Mucosa of gallbladder (tissue), 1 donor: ENCODE measurements at places on chromosomes 3 and 15. TPM values are rescaled to one million over a fixed set of nuclear protein-coding genes. Genes with fewer than 3 reads are reported as not detected.

Gene STAC
- 11.9 TPM for total RNA-seq

Gene KLHL6
- total RNA-seq, result 3.7 TPM

Gene EPHB1
- total RNA-seq, result 2.0 TPM

Gene SLC38A3
- total RNA-seq, result 2.2 TPM

- DNase-seq, result no peak
Measured at GRCh38 chr15:91306144-91306543, 206.1 kb downstream of the SV2B start.

DNA sequence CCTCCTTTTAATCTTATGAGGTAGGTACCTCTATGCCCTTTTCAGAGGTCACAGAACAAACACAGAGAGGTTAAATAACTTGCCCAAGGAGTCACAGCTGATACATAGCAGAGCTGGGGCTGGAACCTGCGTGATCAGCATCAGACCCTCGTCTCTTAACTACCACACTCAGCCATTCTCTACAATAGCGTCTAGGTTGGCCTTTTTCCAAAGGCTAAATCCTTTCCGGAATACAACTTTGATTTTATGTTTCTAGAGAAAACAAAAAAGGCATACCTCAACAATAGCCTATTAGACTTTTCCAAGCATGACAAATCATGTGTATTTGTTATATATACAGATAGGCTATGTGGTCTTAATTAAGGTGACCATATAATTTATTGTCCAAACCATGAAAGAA, 187.2 kb downstream of the RORA start:
- no peak for DNase-seq

- no peak for DNase-seq
Measured at GRCh38 chr15:96054621-96055020, 275.9 kb upstream of the NR2F2 start.

- peak; percentile 44 for DNase-seq
Measured at GRCh38 chr15:94412979-94413746, 181.8 kb downstream of the MCTP2 start.
